Activated CD4-positive, alpha-beta memory T cell treated with anti-CD3 and anti-CD28 coated beads for 36 hours (primary cell): ENCODE measurements at places on chromosomes 16 and 17.

GRCh38 chr17:31297090-31297489, at the start of gene OMG:
OMG (minus strand) TSS chr17:31297239; CDS start chr17:31296331, 908 bp downstream.
- no peak for DNase-seq

DNA sequence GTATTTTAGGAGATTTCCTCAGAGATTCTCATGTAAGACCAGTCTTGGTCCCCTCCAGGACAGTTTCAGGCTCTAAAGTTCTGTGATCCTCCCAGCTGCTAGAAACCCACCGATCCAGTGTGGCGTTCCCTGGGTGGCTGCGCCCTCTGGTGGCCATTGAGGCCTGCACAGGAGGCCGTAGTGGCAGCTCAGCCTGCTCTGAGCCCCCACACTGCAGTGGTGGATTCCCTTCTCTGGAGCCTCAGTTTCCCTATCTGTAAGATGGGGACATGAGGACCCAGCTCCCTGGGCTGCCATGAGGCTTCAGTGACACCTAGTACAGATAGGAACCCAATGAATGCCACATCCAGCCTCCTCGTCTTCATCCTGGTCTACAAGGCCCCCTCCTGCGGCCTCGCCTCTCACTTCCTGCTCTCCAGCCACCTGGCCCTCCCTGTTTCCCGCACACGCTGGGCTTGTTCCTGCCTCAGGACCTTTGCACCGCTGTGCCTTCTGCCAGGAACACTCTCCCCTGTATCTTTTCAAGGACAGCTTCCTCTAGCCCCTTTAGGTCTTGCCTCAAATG, 16.5 kb downstream of the CCDC102A start:
- DNase-seq = peak; percentile 85

GRCh38 chr17:64398320-64398719, 7.7 kb upstream of the PECAM1 start:
- DNase-seq = no peak

DNA sequence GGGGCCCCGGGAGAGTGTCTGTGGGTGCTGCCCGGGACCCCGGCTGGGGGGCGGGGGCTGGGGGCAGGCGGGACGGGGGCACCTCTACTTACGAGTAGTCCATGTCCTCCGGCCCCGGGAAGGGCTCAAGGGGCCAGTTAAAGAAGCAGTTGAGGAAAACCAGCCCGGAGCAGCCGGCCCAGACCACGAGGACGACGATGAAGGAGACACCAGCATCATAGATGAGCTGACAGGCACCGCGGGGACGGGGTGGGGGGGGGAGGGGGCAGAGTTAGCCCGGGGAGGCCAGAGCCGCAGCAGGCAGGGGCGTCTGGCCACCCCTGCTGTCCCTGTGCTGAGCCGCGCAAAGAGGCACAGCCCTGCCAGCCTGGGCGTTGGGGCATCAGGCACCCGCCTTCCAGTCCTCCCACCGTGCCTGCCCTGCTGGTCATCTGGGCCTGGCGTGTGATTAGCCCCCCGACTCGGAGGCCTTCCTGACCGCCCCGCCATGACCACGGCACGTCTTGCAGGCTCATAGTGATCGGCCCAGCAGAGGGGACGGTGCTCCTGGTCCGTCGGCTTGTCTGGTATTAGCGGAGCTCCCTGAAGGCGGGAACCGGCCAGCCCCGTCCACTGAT, 29.0 kb upstream of the PITPNA start:
- DNase-seq = no peak

DNA sequence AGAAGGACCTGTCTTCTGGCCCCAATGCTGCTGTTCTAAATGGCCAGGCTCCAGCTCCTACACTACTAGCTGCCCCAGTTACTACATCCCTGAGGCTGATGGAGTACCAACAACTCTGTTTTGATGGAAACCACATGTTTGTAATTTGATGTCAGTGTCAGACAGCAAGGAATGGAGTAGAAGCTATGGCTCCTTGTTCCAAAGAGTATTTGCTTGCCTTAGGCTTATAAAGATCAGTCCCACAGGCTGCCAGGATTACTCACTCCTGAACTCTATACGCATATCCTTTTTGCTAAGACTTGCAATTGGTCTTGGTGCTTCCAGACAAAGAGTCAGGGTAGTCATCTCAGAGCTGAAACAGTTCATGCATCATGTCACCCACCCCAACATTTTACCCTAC, 139.6 kb downstream of the HS3ST3A1 start:
- no peak for DNase-seq

DNA sequence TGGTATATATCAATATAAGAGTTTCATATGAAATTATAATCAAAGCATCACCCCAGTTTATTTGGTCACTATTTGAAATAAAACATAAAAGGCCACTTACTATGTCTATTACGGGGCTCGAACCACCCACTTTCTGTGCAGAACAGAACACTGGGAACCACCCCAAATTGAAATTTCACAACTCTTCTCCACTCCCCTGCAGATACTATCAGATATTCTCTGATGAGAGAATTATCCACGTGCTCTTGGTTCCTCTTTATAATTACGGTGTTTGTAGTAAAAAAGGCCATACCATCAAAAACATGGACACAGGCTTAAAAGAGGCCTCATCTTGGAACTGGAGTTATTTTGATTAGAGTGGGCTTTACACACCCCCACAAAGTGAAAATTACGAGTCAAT, 82.8 kb downstream of the WDR59 start:
- DNase-seq = no peak

DNA sequence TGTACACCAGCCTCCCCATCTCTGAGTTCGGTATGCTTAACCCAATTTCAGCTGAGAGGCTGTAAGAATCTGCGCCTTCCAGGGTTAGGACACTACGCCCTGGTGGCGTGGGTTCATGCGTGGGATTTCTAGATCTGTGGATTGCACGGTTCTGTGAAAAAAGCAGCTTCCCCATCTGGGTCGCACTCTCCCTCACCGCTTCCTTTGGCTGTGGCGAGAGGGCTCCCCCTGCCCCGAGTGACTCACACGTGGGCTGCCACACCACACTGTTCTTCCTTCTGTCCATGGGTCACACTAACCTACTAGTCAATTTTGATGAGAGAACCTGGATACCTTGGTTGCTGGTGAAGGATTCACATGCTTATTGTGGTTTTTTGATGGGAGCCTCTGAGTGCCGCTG, 256.0 kb upstream of the MAF start:
- DNase-seq = peak; percentile 18

DNA sequence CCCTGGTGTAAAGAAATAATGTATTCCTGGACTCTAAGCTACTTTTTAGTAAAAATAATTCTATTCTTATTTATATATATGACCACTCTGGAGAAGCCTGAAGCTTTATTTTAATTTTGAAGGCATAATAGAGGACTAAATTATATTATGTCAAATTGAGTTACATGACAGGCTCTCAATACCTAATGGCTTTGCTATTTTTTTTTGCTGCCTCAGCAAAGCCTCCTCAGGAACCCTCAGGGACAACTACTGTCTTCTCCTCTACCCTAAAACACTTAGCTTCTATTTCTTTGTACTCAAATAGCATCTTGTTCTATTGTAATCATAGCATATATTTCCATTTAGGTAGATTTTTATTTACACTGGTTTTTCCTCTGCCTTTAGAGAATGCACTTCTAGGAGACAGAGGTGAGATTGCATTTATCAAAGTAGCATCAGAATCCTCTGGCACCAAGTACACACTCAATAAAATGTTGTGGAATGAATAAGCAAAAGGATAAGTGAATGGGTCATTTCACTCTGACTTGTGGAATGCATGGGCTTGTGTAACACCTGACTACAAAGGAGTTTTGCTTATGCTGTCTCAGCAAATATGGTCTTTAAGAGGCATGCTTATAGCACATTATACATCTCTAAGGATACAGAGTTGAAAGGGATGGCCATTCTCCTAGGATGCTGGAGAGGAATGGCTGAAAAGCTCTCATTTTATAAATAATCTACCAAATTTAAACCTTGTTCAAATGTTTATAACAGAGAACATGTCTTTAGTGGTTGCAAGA, 605.2 kb downstream of the KCNJ2 start:
- DNase-seq = no peak

GRCh38 chr17:2157081-2157480, 102.2 kb downstream of the HIC1 start:
- DNase-seq = no peak

GRCh38 chr17:14753383-14753782, 452.5 kb downstream of the HS3ST3B1 start:
- no peak for DNase-seq

- DNase-seq = no peak
These were observed 190.4 kb downstream of the SALL1 start for GRCh38 chr16:50960517-50961202.

DNA sequence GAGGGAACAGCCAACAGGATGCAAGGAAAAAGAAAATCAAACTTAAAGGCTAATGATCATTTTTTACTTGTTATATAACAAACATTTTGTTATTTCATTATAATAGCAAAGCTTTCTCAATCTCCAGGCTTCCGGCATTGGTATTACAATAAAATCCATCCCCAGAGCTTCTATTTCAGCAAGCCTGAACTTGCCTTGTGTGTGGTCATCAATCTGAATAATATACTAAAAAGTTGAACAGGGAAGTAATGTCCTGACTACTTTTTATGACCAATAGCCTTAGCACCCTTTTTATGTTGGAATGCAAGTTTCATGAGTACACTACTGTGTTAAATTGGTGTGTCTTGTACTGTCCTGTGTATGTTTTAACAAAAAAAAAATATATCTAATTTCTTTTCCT, 27.1 kb upstream of the VWA3A start:
- DNase-seq = no peak

DNA sequence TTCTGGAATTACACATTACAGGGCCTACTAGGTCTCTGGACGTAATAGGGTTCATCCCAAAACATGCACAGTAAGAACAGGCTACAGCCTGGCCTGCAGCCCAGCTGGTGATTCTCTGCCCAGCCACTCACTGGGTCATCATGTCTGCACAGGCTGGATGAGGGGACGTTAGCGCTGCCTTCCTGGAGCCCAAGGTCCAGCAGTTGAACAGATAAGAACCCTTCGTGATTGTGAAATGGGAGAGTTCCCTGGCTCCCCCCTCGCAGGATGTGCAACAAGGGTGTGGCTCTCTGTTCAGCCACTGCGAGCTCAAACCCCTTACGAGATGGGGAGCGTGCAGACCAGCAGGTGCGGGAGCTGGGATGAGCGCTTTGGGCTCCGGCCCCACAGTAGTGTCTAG, 200.0 kb upstream of the CDH5 start:
- DNase-seq = no peak

GRCh38 chr17:7572588-7573323, 6.7 kb upstream of the CD68 start:
- DNase-seq = peak; percentile 100

GRCh38 chr16:27646806-27647205, 96.9 kb downstream of the KATNIP start:
- DNase-seq = peak; percentile 11

GRCh38 chr17:35906191-35906925, 24.2 kb downstream of the RDM1 start:
- no peak for DNase-seq

DNA sequence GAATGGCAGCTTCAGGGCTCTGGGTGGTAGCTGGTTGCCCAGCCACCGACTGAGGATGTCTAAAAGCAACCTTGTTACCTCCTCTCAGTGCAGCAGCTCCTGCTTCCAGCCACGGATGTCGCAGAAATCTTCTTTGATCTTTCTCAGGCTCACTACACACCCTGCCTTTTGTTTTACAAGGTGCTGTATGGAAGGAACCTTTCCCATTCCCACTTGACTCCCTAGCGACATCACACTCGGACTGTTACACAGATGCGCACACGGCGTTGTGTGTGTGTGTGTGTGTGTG, 135.8 kb upstream of the CPHXL start:
- no peak for DNase-seq

GRCh38 chr16:23172583-23172982, 10.0 kb upstream of the SCNN1G start:
- DNase-seq = no peak

- DNase-seq = no peak
These were observed 20.4 kb downstream of the USP10 start for GRCh38 chr16:84720177-84720579.
